HFFc6 (cell line): ENCODE measurements at places on chromosomes 2 and 18.

DNA sequence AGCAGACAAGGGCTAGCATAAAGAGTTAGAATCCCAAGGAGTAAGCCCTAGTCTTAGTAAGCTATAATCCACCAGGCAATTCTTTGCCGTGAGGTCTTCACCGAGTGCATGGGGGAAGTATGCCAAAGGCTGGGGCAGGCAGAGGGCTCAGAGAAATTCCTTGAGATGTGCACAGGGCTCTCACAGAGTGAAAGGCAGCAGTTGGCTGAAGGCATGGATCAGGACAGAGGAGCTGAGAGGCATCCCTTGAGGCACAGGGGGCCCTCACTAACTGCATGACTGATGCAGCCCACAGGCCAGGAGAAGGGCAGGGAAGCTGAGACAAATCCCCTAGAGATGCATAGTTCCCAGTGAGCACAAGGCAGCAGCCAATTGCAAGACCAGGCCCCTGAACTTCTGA lies 34.1 kb downstream of the PTH2R start:
- no peak for DNase-seq

DNA sequence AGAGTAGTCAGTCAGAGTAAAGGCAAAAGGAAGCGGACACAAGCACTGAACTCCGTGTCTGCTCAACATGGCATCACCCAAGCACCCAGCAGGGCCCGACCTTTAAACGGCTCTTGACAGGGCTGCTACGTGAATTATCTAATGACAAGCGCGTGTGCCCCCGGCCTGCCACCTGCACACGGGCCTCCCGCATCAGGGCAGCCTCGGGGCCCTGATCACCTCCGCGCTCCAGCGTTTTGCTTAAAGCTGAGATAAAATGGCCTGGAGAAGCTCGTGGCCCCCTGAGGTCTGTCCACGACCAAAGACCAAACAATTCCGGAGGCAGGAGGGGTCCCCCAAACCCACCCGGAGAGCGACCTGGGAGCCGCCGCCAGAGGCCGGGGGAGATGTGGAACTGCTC lies 376 bp downstream of the NDUFA10 start:
- DNase-seq, result no peak

DNA sequence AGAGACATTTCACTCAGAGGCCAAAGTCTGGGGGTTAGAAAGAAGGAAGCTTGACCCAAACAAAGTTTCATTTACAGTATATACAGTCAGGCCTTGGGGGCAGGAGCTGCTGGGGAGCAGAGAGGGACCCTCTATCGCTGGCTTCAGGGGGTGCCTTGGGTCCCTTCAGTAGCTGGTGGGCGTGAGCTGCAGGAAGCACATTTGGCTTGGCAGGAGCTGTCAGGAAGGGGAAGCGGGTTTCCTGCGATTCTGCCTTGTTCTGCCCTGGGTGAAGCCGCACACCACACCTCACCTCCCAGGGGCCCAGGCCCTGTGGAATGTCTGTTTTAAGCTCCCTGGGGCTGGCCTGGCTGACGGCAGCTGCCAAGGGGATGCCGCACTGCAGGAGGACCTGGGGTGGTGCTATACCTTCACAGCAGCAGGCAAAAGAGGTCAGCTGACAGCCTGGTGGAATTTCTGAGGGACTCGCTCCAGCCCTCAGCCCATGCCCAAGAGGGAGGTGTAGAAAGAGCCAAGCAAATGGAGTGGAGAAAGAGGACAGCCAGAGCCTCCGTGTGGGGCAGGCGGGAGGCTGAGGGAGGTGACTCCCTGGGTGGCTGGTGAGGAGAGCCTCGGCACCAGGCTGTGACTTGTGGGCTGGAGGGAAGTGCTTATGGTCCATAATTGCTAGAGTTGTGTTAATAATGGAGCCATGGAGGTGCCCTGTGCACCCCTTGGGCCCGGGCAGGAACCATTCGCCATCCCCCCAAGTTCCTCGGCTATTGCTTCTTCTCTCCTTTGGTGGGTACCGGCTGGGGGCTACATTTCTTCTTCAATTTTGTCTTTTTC lies 43.9 kb downstream of the PSD4 start:
- no peak for DNase-seq

DNA sequence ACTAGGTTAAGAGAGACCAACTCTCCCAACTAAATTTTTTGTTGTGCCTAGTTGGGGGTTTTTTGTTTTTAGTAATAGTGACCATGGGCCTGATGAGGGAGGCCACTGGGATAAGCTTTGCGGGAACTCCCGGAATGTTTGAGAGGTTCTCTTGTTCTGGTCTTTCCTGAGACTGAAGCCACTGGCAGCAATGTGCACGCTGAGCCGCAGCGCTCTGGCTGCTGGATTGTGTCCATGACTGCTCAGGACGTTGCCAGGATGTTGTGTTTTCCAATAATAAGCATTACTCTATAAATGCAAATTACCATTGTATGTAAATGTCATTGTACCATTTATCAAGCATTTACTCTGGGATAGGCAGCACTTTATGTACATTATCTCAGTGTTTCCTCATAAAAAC lies 126.1 kb downstream of the GALNT1 start:
- DNase-seq, result no peak

- no peak for DNase-seq
Measured at GRCh38 chr2:74548900-74549826, 4.6 kb downstream of the LOXL3 start.
